Activated naive CD8-positive, alpha-beta T cell treated with anti-CD3 and anti-CD28 coated beads, Interleukin-2, amount 50 U/mL, for 16 hours (primary cell): ENCODE measurements at places on chromosomes 11 and 22.

- no peak for DNase-seq
These were observed 174.4 kb downstream of the MAML2 start for GRCh38 chr11:96168623-96169022.

DNA sequence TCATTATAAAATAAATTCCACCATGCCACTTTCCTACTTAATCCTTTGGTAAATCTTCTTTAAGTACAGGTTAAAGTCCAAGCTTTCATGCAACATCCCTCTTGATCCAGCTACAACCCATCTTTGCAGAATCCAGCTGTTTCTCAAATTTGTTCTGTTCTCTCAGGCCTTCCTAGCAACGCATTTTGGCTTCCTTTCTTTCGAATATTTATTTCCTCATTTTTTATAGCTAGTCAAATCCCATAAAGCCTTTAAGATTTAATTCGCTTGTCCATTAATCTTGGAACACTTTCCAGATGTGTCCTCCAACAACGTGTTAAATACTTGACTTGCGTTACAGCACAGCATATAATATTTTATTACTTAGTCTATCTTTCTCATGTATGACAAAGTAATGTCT, 600.1 kb upstream of the CHORDC1 start:
- DNase-seq: no peak

GRCh38 chr11:9060700-9061111, 30.7 kb downstream of the SCUBE2 start:
- no peak for DNase-seq

- DNase-seq: no peak
These were observed 79.1 kb upstream of the KCNQ1OT1 start for GRCh38 chr11:2778630-2779498.

GRCh38 chr22:38009000-38009806, 24.8 kb upstream of the SOX10 start:
- no peak for DNase-seq

DNA sequence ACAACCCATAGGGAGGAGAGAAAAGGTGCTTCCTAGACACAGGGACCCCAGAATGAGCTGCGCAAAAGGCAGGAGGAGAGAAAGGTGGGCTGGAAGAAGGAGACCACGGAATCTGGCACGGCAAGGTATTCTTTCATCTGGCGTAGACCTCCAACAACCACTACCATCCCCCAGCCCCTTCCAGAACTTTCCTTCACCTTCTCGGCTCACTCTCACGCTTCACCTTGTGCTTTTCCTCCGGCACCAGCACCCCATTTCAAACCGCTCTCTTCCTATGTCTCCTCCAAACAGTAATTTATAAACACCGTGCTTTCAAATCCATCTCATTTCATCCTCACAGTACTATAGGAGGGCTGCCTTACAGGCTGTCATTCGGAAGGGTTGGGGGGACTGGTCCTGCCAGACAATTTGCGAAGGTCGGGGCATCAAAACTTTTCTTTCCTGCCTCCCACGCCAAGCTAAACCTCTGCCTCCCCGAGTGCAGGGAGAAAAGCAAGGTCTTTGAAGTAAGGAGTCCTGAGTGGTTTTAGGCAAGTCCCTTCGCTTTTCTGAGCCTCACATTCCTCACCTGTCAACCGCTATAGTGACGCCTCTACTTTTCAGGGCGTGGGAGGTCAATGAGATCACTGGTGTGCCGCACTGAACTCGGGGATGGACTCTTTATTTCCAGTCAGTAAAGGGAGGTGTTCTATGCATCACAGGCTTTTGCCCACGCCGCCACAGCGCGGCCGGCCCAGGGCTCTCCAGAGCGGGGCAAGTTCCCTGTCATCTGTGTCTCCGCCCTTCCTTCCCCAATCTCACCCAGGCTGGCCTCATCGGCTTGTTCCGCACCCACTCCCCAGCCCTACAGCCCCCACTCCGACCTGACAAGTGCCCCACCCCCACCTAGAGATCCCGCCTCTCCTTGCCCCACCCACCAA, 800 bp downstream of the KCTD21 start:
- DNase-seq: peak; percentile 54

GRCh38 chr11:60887556-60887955, 18.8 kb downstream of the PRPF19 start:
- DNase-seq: no peak

- no peak for DNase-seq
These were observed 71.9 kb downstream of the PLEKHA7 start for GRCh38 chr11:16942342-16942741.

DNA sequence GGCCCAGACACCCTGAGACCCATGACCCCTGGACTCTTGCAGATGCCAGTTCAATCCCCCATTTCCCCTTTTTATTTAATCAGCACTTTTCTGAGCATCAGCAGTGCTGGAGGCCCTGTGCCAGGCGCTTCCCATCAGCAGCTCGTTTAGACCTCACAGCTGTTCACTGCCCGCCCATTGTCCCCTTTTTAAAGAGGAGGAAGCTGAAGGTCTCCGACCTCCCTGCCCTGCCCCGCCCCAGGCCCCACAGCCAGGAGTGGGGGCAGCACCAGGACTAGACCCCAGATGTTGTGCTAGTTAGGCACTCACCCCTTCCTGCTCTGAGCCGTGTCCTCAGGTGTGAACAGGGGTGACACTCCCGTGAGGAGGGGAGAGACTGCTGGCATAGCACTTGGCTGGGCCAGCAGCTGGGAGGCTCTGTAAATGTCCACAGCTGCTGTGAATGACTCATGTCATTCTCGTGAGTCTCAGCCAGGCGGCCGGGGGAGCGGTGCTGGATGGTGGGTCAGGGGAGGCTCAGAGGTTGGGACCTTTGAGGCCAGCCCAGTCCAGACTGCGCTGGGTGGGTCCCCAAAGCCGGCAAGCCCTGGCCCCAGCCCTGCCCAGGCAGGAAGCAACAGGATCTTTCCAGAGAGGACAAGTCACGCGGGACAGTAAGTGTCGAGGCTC, 19.9 kb downstream of the EMID1 start:
- DNase-seq: no peak

GRCh38 chr11:72625691-72626413, 48.4 kb downstream of the PDE2A start:
- DNase-seq: no peak

- no peak for DNase-seq
These were observed 88.9 kb downstream of the KCNQ1 start for GRCh38 chr11:2533587-2534133.

DNA sequence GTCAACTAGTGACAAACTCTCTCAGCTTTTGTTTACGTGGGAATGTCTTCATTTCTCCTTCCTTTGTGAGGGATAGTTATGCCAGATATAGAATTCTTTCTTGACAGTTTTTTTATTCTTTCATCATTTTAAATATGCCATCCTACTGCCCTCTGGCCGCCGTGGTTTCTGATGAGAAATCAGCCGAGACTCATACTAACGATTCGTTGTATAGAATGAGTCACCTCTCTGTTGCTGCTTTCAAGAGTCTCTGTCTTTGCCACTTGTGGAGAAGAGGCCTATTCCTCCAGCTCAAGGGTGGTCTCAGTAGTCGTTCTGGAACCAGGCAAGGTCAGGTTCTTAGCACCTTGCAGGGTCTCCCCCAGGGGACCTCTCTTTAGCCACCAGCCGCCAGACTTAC, 8.0 kb downstream of the MYO7A start:
- no peak for DNase-seq

- peak; percentile 41 for DNase-seq
These were observed 31.4 kb downstream of the CREB3L1 start for GRCh38 chr11:46308631-46309419.

DNA sequence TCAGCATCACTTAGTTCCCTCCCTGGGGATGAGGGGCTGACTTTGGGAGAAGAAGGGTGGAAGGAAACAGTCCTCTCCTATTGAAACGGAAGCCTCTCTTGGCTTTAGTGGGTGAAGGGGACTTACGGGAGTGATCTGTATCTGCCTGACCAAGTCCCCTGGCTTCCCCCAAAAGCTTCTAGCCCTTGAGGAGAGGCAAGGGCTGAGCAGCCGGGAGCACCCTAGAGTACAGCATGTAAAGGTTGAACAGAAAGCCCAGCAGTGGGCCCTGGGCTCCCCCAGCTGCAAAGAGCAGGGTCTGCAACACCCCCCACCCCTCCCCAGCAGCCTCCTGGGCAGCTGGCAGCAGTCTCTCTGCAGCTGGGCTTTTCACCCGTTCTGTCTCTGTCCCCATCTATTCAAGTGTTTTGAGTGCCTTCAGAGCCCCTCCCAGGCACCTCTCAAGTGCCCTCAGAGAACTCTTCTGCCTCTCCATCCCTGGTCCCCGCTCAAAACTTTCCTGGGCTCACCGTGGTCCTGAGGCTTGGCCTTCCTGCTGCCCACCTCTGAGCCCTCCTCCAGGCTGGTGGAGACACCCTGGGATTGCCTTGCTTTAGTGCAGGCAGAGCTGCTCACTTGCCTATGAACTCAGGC, 2.7 kb downstream of the CAPN5 start:
- DNase-seq: no peak

DNA sequence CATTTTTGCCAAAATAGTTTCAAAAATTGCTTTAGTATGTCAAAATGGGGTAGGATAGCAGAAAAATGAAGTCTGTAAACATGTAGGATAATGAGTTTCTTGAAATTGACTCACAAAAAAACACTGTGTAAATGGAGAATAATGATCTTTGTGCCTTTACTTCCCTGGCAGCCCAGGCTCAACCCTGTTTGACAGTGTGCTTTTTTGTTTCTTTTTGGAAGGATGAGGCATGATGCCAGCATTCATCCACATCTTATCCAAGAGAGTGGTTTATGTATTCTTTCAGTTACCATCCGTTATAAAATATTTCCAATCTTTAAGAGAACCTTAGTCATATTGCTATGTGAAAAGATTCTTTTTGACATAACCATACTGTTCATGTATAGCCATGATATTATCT, 70.6 kb downstream of the ARHGAP42 start:
- DNase-seq: no peak

- DNase-seq: no peak
These were observed 48.0 kb downstream of the IGLL5 start for GRCh38 chr22:22935546-22936157.

DNA sequence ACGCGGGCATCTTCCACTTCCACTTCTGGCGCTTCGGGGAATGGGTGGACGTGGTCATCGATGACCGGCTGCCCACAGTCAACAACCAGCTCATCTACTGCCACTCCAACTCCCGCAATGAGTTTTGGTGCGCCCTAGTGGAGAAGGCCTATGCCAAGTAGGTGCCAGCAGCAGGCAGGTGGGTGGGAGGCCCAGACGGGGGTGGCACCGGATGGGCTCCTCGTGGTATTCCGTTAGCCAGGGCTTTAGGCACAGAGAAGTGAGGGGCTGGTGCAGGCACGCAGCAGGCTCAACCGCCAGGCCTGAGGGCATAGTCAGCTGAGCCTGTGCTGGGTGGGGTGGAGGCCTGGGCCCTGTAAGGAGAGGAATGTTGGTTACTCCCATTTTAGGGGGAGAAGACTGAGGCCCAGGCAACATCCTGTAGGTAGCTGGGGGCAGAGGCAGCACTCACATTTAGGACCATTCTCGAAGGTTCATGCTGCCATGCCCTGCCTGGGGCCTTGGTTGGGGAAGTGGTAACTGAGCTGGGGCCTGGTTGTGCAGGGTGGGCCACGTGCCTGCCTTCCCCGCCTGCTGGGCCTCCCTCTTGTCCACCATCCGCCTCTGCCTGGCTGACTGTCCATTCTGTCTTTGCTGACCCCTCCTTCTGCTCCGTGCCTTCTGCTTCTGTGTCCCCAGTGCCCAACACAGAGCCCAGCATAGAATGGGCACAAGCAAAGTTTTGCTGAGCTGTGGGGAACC, 10.2 kb downstream of the OMP start:
- DNase-seq: no peak

GRCh38 chr11:70466154-70466553, 67.8 kb downstream of the CTTN start:
- no peak for DNase-seq

DNA sequence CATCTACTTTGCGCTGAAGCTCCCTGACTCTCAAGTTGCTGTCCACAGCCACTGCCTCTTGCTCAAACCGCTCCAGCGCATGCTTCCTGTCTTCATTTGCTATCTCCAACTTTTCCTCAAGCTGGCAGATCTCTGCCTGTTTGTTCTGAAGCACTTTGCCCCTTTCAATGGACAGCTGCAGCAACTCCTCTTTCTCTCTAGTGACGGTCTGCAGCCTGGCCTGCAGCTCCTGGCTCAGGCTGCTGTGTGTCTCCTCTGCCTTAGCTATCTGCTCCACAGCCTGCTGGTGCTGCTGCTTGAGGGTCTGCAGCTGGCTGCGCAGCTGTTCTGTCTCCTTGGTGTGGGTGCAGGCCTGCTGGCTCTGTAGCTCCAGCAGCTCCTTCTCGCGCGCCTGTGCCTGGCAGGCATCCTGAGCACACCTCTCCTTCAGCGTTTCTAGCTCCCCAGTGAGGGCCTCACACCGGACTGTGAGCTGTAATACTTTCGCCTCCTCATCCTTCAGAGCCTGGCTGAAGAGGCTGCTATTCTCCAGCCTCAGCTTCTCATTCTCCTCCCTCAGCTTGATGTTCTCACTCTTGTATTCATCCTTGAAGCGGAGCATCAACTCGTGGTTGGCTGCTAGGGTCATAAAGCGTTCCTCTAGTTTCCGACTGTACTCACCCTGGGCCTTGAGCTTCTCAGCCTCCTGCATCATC, 723 bp downstream of the CCDC89 start:
- no peak for DNase-seq

DNA sequence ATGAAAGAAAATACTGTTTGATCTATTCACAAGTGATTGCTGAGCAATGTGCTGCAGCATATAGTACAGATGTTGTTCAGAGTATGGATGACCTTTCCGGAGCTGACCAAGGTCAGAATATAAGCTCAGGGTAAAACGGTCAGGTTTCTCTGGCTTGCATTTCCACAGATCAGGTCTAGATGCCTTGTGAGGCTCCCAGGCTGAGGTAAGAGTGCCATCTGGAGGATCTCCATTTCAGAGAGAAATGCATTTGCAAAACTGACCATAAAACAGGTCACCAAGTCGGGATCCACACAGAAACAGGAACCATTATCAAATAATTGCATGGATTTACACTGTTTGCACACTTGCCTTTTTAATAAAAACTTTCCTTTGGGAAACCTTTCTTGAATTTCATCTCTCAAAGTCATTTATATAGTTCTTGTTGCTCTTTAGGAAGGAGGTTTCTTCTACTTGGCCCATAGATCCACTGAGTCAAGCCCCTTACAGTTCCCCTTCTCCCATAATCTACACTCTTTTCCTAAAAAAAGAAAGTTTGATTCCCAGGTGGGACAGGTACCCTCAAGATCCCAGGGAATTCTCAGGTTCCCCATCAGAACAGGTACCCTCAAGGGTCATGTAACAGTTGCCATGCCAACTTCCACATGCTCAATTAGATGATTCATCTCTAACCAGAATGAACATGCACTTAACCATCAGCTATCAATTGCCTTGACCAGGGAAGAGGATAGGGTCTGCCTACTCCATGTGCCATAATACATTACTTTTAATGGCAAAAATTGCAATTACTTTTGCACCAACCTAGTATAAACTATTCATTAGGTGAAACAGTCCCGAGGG, 25.0 kb upstream of the TMPRSS5 start:
- no peak for DNase-seq
